ENCODE measurements at places on chromosomes 4 and X.

- DNase-seq: no peak
Observed at GRCh38 chrX:153623310-153624029, 23.5 kb upstream of the DUSP9 start.

DNA sequence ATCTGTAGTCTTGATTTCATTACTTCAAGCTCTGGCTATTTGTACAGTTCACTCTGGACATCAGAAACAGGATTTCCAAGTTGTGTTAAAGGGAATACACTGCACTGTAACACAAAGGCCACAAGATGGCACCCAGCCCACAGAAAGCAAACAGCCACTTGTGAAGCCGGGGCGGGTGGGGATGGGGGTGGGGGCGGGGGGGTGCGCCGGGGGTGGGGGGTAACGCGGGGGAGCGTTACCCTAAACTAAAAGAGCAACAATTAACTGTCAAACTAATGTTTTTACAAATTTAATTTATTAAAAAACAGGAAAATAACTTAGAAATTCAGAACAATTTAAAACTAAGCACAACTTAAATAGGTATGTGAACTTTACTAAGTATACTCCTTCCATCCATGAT lies 27.3 kb downstream of the PRDX4 start:
- DNase-seq: no peak

- DNase-seq: no peak
Observed at GRCh38 chr4:116438417-116438816, 647.0 kb downstream of the TRAM1L1 start.

- no peak for DNase-seq
Observed at GRCh38 chrX:150360331-150360730, 2.8 kb upstream of the MAMLD1 start.

DNA sequence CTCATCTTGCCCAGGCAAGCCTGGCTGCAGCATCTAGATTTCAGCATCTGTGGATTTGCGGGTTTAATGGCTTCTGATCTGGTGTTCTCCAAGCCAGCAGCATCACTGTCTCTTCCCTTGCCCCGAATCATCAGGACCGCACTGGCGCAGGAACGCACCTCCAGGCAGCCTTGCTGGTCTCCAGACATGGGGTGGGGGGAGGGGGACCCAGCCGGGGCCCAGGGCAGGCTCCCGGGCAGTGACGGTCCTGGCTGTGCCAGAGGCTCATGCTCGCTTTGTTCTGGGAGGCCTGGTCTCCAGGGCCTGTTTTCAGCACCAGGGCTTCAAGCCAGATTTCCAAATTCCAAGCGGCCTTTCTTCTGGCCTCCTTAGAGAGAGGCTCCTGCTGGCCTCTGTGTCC lies 4.9 kb downstream of the CFAP99 start:
- no peak for DNase-seq

DNA sequence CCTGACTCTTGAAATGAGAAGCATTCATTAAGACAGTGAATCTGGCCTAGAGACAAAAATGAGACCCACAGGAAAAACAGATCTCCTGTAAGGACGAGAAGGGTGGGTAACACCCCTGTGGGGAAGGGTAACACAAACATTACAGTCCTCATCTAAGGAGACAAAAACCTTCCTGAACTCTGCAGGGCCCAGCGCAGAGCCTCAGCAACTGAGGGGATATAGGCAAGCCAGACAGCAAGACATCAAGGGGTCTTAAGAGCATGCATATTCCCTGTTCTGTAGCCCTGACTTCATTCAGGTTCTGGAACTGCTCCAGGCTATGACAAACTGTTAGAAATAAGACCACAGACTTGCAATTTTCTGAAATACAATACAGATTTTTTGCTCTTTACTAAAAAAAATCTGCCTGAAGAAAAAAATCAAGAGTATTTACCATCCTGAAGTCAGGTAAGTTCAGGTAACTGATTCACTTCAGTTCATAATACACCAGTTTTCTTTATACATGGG lies 15.5 kb downstream of the COX18 start:
- no peak for DNase-seq

DNA sequence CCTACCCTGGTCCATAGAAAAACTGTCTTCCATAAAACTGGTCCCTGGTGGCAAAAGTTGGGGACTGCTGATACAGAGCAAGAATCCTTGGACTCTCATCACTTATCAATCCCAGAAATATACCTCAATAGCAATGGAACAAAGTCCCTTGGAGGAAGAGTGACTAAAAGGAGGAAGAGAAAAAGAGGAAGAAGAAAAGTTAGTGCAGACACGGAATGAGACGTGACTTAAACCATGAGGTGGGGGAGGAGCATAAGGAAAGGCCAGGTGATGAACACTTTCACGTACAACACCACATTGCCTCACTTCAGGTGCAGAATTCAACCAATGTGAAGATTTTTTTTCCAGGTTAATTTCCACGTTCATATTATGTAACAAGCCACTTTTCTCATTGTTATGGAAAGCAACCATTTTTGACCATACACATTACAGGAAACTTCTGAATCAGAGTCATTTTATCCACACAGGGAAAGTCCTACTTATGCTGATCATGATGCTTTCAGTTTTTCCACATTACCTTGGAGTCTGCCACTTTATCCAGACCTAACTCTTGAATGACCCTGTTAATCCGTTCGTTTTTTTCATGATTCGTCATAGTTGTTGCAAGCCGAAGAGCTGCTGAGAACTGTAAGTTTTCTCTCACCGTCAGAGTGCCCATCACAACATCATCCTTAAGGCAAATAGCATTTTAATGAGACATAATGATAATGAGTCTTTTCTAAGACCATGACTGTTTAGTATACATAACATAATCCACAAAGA lies 27.7 kb downstream of the ABCG2 start:
- DNase-seq: no peak

GRCh38 chr4:76953956-76954355 lies 4.4 kb downstream of the SEPTIN11 start:
- no peak for DNase-seq

DNA sequence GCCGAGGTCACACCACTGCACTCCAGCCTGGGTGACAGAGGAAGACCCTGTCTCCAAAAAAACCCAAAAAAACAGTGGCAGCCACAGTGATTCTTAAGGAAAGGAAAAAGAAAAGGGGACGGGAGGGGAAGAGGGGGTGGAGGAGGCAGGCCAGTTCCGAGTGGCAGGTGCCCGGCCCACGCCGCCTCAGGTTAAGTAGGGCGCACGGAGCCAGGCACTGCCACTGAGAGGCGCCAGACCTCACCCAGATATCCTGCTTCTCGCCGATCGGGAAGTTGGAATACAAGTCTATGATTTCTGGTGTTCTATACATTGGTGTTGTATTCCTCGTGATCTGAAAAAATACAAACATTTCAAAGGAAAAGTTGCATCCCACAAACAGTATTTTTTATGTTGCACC lies 35.9 kb downstream of the GAK start:
- DNase-seq: no peak
